ENCODE measurements at places on chromosomes 5 and 9.

- DNase-seq, result no peak
Measured at GRCh38 chr5:154238776-154239481, 48.4 kb downstream of the GALNT10 start.

DNA sequence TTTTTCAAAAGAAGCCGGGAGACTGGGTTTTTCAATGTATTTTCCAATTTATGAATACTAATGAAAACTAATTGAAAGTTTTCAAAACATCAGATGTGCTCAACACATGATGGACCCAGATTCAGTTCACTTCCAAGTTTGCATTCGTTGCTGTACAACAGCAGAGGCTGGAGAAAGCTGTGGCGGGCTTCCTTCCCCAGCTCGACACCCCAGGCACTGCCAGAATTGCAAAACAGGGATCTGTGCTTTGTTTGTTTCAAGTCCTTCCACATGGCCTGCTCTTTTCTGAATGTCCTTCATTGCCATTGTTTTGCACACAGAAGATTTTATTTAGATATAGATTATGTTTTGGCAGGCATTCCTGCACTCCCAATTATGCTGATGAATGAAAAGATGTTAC is 30.3 kb upstream of the INSYN2B start:
- DNase-seq, result no peak

DNA sequence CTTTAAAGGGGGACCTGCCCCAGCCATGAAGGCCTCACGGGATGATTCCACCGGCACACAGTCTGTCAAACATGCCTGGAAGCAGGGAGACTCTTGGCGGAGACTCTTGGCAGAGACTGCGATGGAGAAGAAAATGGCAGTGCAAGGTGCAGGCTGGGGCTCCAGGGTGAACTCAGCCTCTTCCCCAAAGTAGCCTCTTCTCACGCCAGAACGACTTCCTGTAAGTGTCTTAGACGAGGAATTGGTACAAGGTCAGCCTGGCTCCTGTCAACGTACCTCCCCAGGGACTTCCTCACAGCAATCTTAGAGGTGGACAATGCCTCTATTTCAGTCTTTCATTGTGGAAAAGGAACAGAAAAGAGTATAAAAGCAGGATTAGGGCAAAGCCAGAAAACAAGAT is 109.3 kb downstream of the UGCG start:
- DNase-seq, result no peak

GRCh38 chr5:142952229-142952628 is 182.1 kb downstream of the ARHGAP26 start:
- no peak for DNase-seq

- peak; percentile 98 for DNase-seq
Measured at GRCh38 chr5:38871790-38872551, 26.2 kb downstream of the OSMR start.

DNA sequence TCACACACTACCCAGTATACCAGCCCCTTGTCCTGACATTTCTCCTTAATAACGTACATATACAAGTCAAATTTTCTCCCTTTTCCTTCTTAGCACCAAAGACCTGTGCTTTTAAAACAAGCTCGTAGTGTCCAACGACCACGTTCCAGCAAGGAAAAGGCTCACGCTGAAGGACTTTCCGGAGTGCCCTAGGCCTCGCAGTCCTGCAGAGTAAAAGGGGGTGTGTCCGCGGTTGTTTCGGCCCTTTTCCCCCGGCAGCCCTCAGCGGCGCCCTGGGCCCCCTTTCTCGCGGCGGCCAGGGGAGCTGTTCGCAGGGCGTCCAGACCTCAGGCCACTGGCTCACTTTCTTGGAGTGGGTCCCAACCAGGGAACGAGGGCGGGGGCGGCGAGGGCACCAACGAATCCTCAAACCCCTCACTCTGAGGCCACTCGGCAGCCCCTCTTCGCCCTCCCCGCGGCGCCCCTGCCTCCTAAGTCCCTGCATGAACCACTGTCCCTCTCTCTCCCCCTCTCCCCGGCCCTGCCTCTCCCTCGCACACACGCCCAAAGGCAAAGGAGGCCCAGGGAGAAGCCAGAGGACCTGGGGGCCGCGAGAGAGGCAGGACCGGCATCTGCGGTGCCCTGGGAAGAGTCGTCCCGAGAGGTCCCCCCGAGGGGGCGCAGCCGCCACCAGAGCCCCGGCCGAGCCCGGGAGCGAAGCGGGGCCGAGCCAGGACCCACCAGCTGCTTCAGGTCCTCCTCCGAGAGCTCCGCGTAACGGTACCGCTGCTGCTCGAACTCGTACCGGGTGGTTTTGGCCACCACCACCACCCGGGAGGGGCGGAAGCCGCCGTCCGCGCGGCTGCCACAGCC is 720 bp downstream of the NADK2 start:
- DNase-seq, result no peak

GRCh38 chr5:139669662-139670368 is 21.7 kb downstream of the CXXC5 start:
- no peak for DNase-seq

- no peak for DNase-seq
Measured at GRCh38 chr9:8241201-8241600, 441.6 kb upstream of the DMAC1 start.

DNA sequence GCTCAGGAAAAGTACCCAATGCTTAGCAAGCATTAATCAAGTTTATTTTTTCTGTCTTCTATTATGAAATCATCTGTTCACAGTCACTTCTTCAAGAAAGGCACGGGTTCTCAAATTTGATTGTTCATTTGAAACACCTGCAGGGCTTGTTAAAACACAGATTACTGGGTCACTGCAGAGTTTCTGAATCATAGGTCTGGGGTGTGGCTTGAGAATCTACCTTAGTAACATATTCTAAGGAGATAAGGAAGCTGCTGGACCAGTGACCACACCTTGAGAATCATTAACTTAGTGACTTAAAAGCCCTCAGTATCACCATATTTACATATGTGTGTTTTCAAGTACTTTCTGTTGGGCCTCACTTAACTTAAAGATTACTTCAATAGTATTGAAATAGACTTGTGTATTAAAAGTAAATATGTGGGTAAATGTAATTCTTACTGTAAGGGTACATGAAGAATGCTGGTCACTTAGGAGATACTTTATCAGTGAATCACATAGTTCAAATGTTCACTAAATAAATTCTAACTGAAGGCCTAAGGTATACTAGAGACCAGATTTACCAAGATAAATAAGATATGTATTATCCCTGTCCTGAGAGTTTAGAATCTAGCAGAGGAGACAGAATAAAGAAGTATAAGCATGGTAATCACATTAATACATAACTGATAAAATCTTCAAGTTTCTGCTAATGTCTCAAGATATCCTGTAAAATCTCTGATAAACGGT is 1342.1 kb upstream of the C9orf72 start:
- no peak for DNase-seq

DNA sequence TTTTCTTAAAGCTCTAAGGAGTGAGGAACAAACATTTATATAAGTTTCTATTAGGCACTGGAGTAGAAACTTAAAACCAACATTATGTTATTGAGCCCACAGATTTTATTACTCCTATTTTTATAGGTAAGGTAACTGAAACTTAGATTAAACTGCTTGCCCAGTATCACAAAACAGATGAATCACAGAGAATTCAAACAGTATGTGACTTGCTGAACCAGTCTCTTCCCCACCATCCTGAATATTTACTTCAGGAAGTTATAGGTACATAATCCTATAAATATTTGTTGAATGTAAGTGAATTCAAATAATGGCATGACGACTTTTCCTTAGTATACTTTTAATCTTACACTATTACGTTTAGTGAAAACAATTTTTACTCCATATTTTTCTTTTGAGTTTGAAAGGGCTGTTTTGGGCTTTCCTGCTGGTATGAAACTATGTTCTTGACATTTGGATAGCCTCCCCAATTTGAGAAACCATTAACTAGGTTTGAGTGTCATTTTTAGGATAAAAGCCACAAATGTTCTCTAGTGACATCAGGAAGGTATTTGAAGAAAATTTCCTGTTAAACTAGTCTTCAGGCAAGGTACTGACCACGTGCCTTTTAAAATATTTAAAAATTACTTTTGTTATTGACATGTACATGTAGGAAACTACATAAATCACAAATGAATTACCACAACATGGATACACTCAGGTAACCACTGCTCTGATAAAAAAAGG is 39.3 kb downstream of the PRRC1 start:
- DNase-seq, result no peak

DNA sequence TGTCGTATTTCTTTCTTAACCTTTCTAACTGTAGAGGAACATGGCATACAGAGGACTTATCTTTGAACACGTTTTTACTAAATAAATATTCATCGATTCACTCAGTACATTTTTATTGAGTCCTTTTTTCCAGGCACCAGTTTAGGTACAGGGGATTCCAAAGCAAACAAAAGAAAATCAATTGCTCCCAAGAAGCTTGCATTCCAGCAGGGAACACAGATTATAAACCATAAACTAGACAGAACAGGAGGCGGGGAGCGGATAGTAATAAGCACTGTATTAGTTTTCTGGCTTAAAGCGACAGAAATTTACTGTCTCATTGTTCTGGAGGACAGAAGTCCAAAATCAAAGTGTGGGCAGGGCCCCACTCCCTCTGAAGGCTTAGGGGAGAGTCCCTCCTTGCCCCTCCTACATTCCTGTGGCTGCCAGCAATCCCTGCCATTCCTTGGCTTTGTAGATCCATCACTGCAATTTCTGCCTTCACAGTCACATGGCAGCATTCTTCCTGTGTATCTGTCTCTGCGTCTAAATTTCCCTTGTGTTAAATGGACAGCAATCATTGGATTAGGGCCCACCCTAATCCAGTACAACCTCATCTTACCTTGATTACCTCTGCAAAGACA is 115.5 kb downstream of the COL23A1 start:
- no peak for DNase-seq

GRCh38 chr9:14351221-14351836 is 37.4 kb upstream of the NFIB start:
- no peak for DNase-seq

DNA sequence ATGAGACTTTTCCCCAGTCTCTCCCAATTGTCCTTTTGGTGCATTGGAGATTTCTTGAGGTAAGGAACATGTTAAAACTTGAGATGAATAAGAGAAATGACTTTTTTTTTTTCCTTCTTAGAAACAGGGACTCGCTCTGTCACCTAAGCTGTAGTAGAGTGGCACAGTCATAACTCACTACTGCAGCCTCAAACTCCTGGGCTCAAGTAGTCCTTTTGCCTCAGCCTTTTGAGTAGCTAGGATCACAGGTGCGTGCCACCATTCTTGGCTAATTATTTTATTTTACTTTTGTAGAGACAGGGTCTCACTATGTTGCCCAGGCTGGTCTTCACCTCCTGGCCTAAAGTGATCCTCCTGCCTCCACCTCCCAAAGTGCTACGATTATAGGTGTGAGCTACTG is 25.9 kb downstream of the CDC42SE2 start:
- DNase-seq, result no peak

DNA sequence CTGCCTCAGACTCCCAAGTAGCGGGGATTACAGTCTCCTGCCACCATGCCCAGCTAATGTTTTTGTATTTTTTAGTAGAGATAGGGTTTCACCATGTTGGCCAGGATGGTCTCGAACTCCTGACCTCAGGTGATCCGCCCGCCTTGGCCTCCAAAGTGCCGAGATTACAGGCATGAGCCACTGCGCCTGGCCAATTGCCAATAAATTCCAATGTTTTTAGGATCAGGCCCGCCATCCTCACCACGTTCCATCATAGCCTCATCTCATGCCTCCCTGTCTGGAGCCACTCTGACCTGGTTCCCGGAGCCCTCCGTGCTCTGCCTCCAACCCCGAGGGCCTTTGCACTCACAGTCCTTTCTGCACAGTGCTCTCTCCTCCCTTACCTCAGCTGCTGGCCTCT is 71.5 kb upstream of the RAPGEF1 start:
- no peak for DNase-seq

GRCh38 chr9:136713550-136713949 is 1.2 kb downstream of the DIPK1B start:
- DNase-seq, result no peak
